ENCODE measurements at places on chromosomes 1 and 21.

DNA sequence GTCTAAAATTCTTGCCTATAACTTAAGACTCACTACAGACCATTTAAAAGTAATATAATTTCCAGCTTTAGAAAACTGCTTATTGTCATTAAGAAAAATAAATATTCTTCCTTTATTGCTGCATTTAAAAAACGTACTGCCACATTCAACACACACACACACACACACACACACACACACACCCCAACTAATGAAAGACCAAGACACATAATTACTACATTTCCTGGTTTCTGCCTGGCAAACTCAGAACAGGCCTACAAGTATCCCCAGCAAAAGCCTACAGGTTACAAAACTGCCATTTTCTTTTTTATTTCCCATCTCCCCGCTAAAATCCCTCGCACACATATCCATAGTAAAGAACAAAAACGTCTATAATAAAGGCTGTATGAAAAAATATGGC lies 1.5 kb downstream of the DENND2C start:
- no peak for DNase-seq

GRCh38 chr1:32012709-32013385 lies 821 bp upstream of the KHDRBS1 start:
- DNase-seq, result no peak

- DNase-seq, result no peak
Observed at GRCh38 chr1:161763522-161764098, 2.5 kb upstream of the ATF6 start.

GRCh38 chr1:61754545-61754944 lies 12.3 kb downstream of the PATJ start:
- DNase-seq, result no peak

GRCh38 chr1:222373216-222373615 lies 174.7 kb downstream of the HHIPL2 start:
- no peak for DNase-seq

DNA sequence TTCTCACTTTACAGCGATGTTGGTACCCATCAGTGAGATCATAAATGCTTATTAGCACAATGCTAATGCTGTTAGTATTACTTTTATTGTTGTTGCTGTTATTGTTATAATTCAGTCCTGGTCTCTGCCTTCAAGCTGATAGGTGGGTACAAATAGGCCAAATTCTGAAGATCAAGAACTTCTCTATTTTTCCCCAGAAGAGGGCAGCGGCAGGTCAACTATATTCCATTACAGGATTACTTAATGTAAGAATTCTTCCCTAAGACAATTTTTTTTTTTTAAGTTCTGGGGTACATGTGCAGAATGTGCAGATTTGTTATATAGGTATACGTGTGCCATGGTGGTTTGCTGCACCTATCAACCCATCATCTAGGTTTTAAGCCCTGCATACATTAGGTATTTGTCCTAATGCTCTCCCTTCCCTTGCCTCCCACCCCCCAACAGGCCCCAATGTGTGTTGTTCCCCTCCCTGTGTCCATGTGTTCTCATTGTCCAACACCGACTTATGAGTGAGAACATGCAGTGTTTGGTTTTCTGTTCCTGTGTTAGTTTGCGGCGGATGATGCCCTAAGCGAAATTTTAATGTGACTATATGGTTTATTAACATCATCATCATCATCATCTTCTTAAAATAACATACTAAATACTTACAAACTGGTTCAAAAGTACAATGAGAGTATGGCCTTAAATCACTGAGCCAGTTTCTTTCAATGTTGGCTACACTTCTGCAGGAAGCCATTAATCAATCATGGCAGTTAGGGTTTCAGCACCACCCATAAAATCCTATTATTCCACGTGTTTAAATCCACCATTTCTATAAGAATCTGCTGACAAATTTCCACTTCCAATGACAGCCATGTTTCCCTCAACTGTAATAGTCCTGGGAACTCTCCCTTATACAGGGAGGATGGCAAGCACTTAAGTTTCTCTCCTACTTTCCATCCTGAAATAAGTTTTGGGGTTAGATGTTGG lies 19.2 kb downstream of the SLC19A2 start:
- peak; percentile 50 for DNase-seq

- DNase-seq, result no peak
Observed at GRCh38 chr1:97170300-97170699, 448.7 kb downstream of the PTBP2 start.

DNA sequence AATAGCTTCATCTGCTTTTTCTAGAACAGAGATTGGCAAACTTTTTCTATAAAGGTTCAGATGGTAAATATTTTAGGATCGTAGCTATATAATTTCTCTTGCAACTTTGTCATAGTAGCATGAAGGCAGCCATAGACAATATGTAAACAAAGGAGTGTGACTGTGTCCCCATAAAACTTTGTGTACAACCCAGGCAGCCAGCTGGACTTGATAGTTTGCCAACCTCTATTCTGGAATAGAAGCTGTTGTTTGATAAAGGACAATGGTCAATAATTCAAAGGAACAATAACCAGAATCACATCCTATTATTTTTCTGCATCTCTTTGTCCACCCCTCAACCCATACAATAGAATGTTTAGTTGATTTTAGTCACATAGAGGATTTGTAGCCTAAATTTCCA lies 286.7 kb downstream of the LMX1A start:
- DNase-seq, result no peak

- peak; percentile 11 for DNase-seq
Observed at GRCh38 chr1:245084551-245084950, 70.2 kb upstream of the KIF26B start.

GRCh38 chr1:17190010-17190995 lies 14.6 kb upstream of the PADI1 start:
- peak; percentile 97 for DNase-seq

- DNase-seq, result peak; percentile 75
Observed at GRCh38 chr1:83998498-83999315, at the start of gene TTLL7. TTLL7 (minus strand) TSS chr1:83999132; CDS start chr1:83952211, 46,921 bp downstream.

GRCh38 chr1:209062081-209062620 lies 521.4 kb upstream of the CAMK1G start:
- DNase-seq, result no peak

- DNase-seq, result no peak
Observed at GRCh38 chr21:38963006-38963405, 157.3 kb downstream of the ETS2 start.

DNA sequence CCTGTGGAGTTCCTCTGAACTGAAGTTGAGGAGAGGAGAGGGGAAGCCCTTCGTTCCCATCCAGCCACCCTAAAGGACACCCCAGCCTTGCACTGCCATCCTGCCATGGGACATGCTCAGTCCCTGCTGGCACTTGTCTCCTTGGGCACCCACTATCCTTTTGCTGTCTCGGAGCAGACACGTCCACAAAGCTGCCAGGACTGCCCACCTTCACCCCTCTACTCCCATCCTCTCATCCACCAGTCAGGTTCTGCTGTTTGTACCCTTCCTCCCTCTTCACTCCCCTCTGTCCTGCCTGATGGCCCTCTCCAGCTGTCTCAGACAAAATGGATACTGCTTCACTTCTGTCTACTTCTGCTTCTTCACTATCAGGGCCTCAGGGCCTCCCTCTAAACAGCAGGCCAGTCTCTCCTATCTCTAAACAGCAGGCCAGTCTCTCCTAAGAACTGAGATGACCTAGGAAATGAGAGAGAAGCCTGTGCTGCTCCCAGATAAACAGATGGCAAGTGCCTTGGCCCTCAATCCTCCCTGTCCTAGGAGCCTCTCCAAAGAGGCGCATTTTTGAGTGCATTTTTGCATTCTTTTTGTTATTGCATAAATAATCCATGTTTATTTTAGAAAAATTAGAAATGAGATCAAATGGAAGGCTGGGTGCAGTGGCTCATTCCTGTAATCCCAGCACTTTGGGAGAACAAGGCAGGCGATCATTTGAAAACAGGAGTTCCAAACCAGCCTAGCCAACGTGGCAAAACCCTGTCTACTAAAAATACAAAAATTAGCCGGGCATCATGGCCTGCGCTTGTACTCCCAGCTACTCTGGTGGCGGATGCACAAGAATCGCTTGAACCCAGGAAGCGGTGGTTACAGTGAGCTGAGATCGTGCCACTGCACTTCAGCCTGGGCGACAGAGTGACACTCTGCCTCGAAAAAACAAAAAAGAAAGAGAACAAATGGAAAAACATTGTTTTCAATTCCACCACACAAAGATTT lies 4.4 kb upstream of the PYCR2 start:
- no peak for DNase-seq

- DNase-seq, result no peak
Observed at GRCh38 chr1:116835161-116835560, 74.6 kb upstream of the PTGFRN start.

DNA sequence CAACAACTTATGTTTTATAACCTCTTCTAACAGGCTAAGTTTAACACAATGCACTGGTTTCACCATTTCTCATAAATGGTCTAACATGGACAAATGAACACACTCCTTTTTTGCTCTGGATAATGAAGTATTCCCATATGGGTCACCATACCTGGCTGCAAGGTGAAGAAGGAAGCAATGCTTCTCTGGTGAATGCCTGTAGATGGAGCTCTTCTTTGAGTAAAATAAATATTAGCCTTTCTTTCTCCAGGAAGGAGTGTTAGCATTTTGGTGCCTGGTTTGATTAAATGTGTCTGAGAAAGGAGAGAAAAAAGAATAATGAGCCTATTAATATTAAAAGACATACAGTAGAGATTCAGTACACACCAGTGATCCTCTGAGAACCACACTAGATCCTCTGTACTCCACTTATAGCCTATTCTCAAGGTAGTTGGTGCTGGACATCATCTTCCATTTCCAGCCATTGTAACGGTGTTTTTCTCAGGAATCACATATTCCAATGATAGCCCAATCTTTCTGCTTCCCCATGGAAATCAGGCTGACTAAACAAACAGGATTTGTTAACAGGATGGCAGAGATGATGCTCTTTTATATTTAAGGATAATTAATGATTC lies 17.6 kb downstream of the MTFR1L start:
- DNase-seq, result no peak

DNA sequence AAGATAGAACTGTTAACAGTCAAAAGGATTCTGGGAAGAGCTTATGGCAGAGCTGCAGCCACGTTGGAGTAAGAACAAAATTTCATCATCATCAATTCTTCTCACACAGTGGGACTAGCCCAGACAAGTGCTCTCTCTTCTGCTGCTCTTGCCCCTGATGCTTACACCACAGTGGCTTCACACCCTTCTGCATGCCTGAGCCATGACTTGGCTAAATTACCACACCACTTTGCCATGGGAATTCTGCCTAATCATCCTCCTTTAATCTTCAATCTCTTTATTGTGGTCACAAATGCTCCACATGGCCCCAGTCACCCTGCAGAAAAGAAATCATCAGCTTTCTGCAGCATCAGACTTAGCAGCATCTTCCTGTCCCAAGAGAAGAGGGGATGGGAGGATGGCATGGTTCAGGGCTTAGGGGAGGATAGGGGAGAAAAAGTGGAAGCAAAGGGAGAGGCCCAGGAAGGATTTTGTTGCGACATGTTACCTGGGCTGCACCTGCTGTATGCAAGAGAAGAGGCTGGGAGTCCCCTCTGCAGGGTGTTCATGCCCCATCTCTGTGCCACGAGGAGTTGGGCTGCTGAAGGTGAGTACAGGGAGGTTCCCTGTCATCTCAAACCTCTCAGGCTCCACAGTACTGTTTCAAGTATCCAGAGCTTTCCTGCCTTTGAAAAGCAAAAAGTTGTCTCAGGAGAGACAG lies 9.0 kb upstream of the RPTN start:
- peak; percentile 72 for DNase-seq

- DNase-seq, result peak; percentile 69
Observed at GRCh38 chr1:189616893-189617292, 860.8 kb downstream of the BRINP3 start.

GRCh38 chr1:205576805-205577761 lies 54.7 kb downstream of the ELK4 start:
- DNase-seq, result no peak

DNA sequence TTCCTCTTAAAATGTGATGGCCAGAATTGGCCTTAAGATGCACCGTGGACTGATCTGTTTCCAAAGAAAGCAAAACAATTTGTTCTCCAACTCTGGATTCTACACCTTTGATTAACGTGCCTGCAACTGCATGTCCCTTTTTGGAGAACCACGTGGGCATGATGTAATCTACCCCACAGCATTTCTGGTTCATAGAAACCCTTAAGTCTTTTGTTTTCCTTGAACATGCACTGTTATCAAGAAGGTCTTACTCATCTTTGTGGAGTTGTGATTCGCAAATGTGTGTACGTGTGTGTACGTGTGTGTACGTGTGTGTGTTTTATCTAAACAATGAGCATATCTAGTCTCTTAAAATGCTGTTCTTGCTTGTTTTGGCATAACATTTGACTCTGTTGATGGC lies 57.8 kb downstream of the LPAR3 start:
- no peak for DNase-seq

GRCh38 chr1:163472651-163473248 lies 151.0 kb downstream of the NUF2 start:
- no peak for DNase-seq

GRCh38 chr1:201404722-201405483 lies 5.8 kb upstream of the LAD1 start:
- DNase-seq, result no peak

DNA sequence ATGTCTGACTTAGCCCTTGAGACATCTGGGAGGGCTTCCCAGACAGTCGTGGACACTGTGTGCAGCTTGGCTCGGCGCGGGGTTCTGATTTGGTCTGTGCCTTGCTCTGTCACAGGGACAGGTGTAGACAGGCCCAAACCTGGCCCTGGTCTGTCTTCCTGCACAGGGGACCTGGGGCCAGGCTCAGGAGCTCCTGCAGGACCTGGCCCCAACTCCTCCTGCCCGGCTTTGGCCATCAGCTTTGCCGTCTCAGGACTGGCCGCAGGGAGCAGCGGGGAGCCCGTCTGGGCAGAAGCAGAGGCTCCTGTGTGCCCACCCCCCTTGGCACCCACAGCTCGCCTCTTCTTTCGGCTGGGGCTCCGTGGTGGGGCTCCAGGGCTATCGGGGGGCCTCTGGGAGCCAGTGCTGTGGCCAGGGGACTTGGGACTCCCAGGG lies 1.7 kb downstream of the PERM1 start:
- no peak for DNase-seq

- DNase-seq, result no peak
Observed at GRCh38 chr1:203797948-203798655, 2.7 kb downstream of the ZBED6 start.

- no peak for DNase-seq
Observed at GRCh38 chr1:11720525-11720924, 15.4 kb upstream of the AGTRAP start.

DNA sequence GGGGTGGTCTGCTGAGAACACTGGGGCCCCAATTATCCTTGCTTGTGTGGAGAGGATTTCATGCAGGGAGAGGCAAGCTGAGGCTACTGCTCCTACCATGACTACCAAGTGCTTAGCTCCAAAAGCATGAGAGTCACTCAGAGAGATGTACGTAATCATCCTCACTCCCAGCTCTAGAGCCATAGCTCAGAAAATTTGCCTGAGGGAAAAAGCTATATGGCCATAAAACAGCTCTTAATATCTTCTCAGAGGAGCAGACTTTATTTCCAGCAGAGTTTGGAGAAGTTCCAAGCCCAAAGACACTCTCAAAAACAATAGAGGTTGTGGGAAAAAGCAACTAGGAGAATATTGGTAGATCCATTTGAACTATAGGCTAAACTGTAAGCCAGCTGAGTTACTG lies 106.4 kb upstream of the PBX1 start:
- DNase-seq, result no peak

DNA sequence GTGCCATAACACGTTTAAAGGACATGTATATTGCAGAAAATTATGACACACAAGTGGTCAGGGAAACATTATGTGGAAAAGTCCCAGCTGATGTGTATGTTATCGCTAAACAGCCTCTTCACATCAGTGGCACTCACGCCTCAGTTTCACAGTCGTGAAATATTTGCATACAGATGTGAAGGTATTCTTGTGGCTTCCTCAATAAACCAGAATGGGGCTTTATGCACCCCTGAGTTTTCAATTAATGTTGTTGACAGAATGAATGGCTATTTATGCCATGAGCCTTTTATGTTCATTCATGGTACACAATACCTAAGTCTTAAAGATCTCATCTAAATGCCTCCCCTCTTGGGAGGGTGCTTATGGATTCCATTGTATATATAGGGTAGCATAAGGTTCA lies 202.1 kb upstream of the ADGRL2 start:
- DNase-seq, result no peak
